SK-N-SH treated with all-trans-retinoic acid at 6 μM for 48 hours (cell line): ENCODE measurements at places on chromosomes 3 and 15.

GRCh38 chr3:127417709-127418559 is 130.1 kb upstream of the PRR20G start:
- no peak for ATAC-seq

DNA sequence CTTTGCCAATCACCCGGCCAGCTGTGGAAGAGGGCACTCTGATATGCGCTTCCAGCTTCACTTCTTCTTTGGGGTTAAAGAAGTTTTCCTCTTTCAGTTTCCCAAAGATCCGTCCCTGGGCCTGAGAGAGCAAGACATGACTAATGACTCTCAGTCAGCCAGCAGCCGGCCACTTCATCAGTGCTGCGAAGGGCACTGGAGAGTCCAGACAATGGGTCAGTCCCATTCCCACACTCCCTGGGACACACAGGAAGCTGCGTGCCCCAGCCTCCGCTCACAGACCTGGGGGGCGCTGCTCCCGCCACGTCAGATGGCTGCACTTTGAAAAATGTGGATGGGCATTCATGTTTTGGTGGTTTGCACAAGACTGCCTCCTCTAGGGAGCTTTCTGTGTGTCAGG is 63.3 kb downstream of the SENP2 start:
- ATAC-seq, result no peak

DNA sequence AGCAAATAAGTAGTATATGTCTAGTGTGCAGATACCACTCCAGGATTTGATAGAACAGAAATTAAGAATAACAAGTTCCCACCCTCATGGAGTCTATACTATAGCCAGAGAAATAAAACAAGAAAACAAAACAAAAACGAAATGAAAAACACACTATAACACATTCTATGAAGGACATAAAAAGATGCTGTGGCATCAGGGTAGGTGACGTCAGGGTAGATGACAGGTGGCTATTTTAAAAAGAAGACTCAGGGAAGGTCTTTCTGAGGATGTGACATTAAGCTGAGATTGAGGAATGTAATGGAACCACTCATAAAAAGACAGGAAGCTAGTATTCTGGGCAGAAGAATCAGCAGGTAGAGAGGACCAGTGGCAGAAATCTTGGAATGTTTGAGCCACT is 469.6 kb downstream of the RAP2B start:
- ATAC-seq, result no peak

DNA sequence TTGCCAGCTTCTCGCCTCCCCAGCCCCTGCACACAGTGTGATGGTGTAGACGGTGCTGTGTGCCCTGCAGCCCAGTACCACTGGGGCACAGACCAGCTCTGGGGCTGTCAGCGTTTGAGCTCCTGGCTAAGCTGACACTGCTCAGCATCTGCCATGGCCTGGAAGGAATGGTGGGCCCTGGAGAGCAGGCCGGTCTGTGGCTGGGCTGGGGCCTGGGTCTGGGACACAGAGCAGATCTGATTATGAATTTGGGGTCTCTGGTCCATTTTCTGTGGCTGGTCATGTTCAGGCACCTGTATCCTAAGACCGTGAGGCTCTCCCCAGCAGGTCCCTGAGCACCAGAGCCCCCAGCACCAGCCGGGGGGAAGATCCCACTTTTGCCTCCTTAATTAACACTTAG is 34.7 kb downstream of the HCN4 start:
- ATAC-seq, result no peak

DNA sequence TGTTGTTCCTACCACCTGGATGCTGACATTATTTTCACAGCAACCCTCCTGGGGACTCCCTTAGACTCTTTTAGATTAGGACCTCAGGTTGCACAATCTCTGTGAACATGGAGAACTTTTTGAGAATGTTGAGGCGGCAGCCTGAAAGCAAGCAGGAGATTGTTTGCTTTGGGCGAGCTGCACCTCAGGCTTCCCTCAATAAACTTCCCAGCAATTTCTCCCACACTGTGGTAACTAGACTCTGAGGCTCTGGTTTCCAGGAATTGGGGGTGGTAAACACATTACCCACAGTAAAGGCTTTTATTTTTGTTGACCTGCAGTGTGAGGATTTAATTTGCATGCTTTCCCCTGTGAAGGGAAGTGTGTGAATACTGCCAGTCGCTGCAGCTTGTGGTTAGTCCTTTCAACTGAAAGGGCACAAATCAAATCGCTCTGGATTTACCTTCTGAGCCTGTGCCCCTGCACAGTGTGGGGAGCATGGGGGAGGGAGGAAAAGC is 35.2 kb upstream of the SIAH2 start:
- no peak; the same call in 2 of the 3 replicates for ATAC-seq

GRCh38 chr3:86785386-86785785 is 205.6 kb downstream of the VGLL3 start:
- peak; percentile 74 for ATAC-seq

GRCh38 chr3:58564456-58565160 is 12.6 kb downstream of the FAM107A start:
- ATAC-seq, result peak; percentile 39; the same call in 2 of the 3 replicates

DNA sequence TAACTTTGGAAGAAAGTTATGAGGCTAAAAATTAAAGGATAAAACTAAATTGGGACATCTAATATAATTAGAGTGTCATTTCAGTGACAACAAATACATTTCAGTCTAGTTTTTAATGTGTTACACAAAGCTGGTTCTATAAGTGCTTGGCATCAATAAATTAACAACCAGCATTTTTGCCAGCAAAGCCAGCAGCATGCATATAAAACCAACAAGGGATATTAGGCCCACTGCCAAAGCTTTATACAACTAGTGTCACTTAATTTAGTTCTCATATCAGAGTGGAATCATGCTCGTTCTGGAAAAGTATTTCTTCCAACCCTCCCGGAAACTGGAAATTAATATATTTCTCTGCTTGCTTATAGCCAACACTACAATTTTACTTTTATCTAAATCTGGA is 88.8 kb downstream of the THBS1 start:
- no peak for ATAC-seq

GRCh38 chr3:172658344-172659245 is 52.3 kb downstream of the NCEH1 start:
- ATAC-seq, result peak; percentile 91

DNA sequence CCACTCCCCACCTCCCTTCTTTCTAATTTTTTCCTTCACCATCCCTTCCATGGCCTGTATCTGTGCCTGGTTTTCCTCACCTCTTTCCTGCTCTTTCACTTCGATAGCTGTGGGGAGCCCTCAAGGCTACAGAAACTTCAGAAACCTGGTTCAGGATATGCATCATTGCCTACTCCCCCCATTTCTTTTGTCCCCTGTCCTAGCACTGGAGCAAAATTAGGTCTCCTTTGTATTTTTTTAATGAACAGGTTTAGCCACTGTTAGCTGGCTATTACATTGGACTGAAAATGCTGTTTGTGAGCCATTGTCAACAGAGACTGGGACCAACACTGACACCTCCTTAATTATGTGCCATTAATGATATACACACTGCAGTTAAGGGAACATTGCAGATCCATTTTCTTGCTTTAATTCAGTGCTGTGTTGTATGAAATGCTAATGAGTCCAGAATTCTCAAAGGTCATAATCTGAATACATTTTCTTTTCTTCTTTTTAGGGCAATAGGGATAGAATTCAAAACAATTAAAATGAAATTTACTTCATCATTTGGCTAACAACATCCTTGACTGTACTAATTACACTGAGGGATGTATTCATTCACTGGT is 138.6 kb downstream of the PDCD6IP start:
- ATAC-seq, result no peak

DNA sequence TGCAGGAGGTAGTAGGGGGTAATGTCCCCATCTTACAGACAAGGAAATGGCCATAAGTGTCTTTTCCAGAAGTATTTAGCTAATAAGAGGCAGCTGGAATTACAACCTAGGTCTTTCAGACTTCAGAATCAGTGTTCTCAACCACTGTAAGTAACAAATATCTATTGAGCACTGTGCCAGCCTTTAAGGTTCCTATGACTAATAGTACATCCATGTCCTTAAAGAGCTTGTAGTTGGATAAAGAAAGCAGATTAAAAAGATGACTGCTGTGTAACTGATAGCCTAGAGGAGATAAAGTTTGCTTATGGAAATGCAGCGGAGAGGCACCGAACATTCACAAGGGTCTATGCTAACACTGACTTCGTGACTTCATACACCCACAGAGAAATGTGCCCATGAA is 136.0 kb downstream of the KCNMB2 start:
- ATAC-seq, result no peak

GRCh38 chr3:189466004-189466403 is 165.2 kb upstream of the TP63 start:
- no peak for ATAC-seq

GRCh38 chr3:133694288-133695268 is 32.8 kb upstream of the TOPBP1 start:
- ATAC-seq, result no peak

DNA sequence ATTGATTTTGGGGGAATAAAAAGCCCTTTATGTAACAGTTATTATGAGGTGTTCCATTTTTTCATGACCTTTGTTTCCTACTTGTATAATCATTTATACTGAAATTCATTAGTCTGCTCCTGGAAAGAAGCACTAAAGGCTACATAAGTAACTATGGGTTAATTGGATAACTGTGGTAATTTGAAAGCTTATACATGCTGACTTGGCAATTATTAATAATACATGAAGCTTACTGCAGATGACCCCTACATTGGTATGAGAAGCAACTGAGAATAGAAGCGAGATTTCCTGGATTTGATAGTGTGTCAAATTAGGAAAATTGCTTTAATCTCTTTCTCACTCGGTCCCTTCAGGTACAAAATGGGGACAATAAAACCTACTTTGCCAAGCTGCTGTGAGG is 658.0 kb downstream of the ROBO1 start:
- ATAC-seq, result no peak

DNA sequence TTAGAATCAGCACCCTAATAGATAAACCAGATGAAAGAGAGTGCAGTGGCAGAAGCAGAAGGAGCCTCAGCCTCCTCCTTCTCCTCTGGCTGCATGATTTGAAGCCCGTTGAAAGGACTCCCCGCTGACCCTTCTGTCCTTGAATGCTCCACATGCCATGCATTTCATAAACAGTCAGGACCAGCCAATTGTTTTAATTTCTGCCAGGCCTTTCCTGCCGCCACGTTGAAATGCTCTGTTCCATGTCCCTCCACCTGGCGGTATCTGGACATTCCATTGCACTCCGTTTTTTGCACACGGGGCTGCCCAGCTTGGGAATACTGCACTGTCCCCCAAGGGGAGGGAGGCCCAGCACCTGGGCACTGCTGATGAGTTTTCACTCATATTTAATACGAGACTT is 35.2 kb upstream of the GLCE start:
- ATAC-seq, result no peak; the same call in 2 of the 3 replicates

- no peak for ATAC-seq
These were observed 52.6 kb downstream of the MBNL1 start for GRCh38 chr3:152321200-152321954.

GRCh38 chr3:55474213-55474632 is 12.9 kb downstream of the WNT5A start:
- ATAC-seq, result no peak

DNA sequence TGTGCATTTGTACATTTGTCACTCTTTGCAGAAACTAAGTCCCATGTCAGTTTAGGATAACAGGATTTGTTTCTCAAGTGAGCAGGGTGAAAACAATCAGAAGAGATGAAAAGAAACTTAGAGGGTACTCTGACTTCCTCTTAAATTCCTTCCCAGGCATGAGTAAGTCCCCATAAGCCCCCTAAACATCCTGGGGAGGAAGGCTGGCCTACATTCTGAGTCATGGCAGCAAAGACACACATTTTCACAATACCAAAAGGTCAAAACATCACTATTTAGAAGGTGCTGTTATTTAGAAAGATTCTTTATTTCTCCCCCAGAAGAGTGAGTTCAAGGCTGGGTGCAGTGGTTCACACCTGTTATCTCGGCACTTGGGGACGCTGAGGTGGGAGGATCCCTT is 7.6 kb upstream of the FOXP1 start:
- ATAC-seq, result no peak

GRCh38 chr3:32237670-32238452 is 619 bp upstream of the CMTM8 start:
- ATAC-seq, result peak; percentile 44
